ENCODE measurements at places on chromosomes 6 and 20.

GRCh38 chr6:44332585-44332984 is 9.9 kb upstream of the SPATS1 start:
- no peak for DNase-seq

- DNase-seq = no peak
Observed at GRCh38 chr6:54541541-54541940, 233.3 kb downstream of the TINAG start.

DNA sequence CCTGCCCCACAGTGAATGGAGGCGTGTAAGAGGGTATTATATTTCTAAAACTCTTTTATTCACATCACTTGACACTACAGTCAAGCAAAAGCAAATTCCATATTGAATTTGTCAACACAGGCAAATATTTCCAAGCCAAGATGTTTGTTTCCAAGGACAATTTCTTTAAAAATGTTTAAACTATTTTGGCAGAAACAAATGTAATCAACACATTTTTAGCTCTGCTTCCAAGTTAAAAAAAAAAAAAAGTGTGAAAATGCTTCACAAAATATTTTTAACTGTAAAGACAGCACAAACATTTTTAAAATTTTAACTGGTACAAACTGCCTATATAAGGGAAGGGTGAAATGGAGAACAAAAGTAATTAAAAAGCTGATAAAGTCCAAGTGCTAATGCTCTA is 44.9 kb upstream of the DST start:
- DNase-seq = no peak

- DNase-seq = no peak
Observed at GRCh38 chr6:44375071-44375470, 12.4 kb upstream of the CDC5L start.

DNA sequence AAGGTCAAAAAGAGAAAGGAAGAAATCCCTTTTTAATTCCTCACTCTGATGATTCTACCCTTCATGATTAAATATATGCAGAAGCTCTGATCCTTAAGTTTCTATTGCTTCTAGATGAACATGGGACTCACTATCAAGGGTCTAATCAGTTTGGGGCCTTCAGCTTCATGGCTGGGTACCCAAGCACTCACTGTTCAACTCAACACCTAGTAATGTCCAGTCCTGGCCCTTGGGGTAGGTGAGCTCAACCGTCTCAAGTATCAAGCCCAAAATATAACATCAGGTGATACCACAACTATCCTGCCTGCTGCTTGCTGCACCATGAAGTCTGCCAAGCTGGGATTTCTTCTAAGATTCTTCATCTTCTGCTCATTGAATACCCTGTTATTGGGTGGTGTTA is at the start of gene SPINT4:
Gene SPINT4 (plus strand): TSS at position 301 of the 400 bp plus-strand sequence. CDS start 21 bp downstream, at position 322.
- DNase-seq = no peak

DNA sequence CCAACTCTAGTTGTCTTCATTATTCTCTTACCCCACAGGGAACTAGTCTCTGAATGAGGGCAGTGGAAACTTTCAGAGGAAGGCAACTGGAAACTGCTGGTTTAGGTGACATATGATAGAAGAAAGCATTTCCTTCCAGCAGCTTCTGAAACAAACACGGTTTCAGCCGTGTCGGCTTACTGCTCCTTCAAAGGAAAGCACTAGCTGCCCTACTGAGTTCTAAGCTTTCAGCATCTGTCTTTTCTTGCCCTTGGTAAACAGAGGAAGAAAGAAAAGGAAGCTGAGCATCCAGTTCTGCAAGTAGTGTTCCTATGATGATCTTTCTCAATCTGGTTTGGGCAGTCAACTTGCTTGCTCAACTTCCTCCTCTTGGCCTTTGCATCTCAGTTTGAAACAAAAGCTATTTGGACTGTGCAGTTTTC is 117.5 kb upstream of the CEP85L start:
- DNase-seq = no peak

DNA sequence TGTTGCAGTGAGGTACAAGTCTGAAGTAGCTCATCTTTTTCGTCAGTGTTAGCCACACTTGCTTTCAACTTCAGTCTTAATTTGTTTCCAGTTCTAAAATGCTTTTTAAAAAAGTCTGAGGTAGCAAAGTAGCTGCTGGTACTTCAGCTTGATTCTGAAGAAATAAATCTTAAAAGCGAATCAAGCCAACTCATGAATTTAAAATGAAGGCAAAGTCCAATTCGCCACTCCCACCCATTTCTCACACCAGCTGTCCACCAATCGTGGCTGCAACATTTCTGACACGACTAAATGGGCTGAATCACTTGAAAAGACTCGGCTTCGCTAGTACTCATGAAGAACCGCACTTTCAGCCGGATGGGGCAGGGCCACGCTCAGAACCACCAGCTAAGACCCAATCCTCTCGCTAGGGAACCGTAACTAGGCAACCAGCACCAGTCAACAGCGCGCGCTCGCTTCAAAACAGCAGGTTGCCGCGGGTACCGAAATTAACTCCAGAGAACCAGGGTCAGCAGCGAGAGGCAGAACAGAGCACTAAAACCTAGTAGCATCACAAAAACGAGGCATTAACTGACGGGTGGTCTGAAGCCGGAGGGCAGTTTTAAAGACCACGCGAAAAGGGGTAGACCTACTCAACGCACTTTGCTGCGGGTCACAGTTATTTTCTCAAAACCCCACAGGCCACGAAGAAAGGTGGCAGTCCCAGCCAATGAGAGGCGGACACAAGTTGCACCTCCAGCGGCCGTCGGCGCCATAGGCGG is 900 bp downstream of the BCLAF1 start:
- no peak for DNase-seq

- no peak for DNase-seq
Observed at GRCh38 chr6:71473926-71474325, 185.3 kb downstream of the OGFRL1 start.

DNA sequence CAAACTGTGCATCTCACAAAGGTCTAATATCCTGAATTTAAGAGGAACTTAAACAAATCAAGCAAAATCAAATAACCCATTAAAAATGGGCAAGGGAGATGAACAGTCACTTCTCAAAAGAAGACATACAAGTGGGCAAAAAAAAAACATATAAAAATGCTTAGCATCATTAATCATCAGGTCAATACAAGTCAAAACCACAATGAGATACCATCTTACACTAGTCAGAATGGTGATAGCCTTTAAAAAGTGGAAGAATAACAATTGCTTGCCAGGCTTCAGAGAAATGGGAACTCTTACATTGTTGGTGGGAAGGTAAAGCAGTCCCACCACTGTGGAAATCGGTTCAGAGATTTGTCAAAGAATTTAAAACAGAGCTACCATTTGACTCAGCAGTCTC is 646.7 kb upstream of the PTCHD4 start:
- no peak for DNase-seq

DNA sequence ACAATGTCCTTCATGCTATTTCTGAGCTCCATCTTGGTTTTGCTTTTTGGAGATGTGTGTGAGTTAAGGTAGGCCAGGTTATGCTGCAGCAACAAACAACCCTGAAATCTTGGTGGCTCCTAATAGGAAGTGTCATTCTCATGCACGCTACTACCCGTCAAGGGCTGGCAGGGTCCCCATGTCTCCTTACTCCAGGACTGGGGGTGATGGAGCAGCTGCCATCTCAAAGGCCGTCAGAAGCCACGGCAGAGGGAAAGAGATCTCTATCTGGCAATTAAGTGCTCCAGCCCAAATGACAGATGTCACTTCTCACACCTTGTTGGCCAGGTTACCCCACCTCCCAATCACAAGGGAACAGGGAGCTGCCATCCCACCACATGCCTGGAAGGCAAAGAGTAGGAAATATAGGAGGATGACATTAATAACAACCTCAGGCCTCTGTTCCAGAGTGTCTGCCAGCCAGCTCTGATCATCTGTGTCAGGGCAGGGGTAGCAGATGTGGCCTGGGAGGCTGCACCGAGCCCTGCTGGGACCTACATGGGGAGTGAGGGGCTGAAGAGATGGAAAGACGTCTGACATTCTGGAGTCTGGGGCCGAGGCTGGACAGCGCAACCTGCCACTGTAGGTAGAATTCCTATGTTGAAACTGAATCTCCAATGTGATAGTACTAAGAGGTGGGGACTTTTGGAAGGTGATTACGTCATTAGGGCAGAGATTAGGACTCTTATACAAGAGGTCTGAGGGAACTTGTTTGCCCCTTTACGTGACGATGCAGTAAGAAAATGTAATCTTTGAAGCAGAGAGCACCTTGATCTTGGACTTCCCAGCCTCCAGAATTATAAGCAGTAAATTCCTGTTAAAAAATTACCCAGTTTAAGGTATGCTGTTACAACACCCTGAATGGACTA is 4.8 kb upstream of the SDCBP2 start:
- DNase-seq = no peak

DNA sequence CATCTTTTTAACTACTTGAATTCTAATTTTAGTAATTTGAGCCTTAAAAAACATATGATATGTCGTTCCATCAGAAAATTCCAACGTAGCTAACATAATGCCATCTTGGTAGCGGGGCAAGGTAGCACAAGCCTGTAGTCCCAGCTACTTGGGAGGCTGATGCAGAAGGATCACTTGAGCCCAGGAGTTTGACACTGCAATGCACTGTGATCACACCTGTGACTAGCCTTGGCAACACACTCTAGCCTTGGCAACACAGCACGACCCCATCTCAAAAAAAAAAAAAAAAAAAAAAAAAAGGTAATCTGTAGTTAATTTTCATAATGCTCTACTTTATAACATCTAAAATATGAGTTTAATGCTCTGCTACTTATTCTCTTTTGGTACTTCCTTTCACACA is 6.7 kb downstream of the BCLAF1 start:
- DNase-seq = no peak

- DNase-seq = no peak
Observed at GRCh38 chr6:7737106-7737505, 11.2 kb downstream of the BMP6 start.

DNA sequence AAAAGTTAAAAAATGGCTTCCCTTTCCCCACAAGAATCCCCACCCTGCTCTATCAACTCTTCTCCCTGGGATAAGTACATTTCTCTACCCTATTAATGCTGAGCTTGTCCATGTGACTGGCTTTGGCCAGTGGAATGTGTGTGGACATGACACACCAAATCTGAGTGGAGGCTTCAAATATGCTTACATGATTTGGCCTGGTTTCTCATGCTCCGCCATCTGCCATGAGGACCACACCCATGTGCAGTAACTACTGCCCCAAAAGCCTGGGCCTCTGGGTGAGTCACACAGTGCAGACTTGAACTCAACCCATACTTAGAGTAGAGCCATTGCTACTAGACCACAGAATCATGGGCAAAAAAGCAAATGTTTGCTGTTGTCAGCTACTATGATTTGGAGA is 65.4 kb downstream of the PRND start:
- no peak for DNase-seq

GRCh38 chr20:20073801-20074371 is 21.6 kb downstream of the CFAP61 start:
- DNase-seq = no peak

DNA sequence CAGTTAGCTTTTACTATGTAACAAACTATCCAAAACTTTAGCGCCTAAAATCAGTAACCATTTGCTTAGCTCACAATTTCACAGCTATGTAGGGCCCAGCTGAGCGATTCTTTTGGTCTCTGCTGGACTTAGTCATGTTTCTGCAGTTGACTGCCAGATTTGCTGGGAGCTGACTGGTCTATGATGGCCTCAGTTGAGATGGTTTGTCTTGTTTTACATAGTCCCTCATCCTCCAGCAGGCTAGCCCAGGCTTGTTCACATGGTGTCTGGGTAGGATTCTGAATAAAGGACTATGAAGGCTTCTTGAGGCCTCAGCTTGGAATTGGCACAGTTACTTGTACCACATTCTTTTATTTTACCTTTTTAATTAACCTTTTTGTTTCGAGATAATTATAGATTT is 247.8 kb upstream of the CHD6 start:
- no peak for DNase-seq

DNA sequence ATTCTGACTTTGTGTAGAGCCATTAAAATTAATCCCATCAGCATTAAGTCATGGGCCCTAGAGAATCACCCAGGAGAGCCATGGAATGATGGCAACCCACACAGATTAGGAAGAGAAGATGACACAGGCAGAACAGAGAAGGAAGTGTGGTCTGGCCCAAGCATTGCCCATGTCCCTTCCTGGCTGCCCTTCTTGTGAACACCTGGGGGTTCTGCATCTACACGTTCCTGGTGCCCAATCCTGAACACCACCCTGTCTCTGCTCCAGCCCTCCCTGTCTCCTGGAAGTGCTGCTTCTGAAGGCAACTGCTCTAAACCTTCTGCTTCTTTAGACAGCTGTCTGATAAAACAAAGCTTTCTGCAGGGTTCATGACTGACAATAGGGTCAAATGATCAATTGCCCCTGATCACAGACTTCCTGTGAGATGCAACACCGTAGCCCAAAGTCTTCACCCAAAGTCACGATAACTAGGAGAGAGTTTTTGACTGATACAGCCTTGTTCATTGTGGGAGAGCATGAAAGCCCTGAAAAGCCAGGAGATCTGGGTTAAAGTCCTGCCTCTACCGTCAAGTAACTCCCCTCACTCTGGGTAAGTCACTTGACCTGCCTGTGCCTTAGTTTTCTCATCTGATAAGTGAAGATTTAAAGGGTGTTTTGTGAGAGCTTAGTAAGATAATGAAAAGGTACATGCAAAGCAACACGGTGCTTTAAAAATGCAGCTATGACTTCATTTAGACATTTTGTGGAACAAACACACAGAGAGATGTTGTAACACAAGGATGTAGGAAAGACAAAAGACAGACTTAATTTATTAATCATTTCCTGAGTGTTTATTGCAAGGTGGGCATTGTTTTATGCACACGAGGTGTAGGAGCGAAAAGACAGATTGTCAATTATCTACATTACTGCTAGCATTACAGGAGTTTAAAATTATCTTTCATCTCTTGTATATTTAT is 291.2 kb upstream of the STXBP5 start:
- DNase-seq = no peak

GRCh38 chr20:56391037-56391436 is 978 bp downstream of the AURKA start:
- DNase-seq = no peak

- DNase-seq = no peak
Observed at GRCh38 chr6:112183271-112183671, 71.1 kb downstream of the LAMA4 start.

GRCh38 chr20:8492173-8492572 is 360.1 kb downstream of the PLCB1 start:
- no peak for DNase-seq

DNA sequence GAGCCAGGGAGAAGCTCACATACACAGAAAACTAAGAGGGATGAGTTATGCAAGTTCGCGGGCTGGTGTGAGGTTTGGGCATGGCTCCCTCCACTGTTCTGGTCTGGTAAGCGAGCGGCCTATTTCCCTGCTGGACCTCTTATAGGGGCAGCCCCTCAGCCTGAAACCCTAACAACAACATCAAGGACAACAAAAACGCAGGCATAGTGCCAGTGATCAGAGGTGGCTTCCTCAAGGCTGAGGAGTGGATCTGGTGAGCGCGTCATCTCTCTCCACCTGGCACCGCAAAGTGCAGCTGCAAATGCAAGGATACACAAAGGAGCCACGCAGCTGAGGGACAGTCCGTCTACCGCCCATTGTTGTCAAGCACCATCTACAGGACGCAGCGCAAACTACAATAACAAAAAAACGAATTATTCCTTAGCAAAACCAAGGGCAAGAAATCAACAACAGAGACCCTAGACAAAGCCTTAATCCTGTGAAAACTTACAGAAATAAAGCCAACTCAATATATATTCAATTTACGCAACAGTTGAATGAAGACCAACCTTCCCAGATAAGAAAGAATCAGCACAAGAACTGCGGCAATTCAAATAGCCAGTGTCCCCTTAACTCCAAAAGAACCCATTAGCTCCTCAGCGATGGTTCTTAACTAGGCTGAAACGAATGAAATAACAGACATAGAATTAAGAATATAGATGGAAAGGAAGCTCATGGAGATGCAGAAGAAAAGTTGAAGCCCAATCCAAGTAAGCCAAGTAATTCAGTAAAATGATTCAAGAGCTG is 9.2 kb upstream of the DEFB110 start:
- DNase-seq = no peak

GRCh38 chr6:37051138-37052026 is 45.9 kb downstream of the FGD2 start:
- peak; percentile 68 for DNase-seq
